Activated CD4-positive, alpha-beta T cell treated with anti-CD3 and anti-CD28 coated beads for 48 hours (primary cell): ENCODE measurements at places on chromosomes 12 and 14.

GRCh38 chr12:3990501-3991280, 117.5 kb upstream of the PARP11 start:
- DNase-seq = no peak

DNA sequence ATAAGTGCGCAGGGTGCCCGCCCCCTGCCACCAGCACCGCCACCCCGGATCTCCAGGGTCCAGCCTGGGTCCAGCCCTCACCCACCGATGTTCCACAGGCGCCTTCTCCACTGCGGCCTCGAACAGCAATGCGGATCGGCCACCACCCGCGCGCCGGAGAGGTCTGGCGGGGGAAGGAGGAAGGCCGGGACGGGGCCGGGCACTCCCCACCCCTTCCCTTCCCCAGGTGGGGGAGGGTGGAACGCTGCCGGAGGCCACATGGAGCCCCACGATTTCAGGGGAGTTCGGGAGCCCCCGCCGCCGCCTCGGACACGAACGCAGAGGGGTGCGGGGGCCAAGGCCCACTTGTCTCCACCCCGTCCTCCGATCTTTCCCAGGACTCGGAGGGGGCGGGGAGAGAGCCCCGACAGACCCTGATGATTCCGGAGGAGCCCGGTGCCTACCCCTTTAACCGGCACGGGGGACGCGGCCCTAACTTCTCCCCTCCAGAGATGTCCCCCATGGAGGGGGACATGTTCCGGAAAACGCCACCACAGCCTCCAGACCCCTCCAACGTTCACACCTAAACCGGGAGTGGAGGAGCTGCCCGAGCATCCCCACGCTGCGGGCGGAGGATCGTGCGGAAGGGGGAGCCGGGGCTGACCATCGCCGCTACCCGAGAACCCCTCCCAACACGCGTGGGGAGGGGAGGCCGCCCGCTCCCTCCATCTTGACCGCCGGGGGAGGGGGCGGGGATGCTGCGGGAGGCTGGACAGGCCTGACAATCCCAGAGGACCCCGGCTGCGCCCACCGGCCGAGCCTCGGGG, 1.1 kb downstream of the ATXN2 start:
- DNase-seq = peak; percentile 33

GRCh38 chr12:76533331-76533730, 26.2 kb downstream of the OSBPL8 start:
- DNase-seq = no peak

DNA sequence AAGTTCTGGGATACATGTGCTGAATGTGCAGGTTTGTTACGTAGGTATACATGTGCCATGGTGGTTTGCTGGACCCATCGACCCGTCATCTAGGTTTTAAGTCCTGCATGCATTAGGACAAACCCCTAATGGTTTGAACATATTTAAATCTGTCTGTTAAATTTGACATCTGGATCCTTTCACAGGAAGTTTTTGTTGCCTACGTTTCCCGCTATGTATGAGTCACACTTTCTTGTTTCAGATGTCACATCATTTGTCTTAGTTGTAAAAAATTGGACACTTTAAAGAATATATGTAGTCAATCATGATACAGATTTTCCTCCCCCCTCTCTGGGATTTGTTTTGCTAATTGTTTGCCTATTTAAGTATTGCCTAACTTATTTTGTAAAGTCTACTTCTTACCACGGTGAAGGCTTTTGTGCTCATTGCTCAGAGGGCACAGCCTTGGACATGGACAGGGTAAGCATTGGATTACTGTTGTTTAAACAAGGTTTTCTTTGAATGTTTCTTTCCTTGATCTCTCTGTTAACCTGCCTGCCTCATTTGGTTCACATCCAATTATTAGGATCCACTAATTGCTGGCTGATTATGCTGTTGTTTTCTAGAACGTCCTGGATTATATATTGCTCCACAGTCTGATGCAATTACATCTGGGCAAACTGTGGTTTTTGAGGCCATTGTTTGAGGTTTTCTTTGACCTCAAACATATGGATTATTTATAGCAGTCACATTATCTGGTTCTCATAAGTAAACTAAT, 1441.4 kb downstream of the AACS start:
- DNase-seq = no peak

- no peak for DNase-seq
Observed at GRCh38 chr12:109719123-109720022, 5.7 kb downstream of the FAM222A start.

DNA sequence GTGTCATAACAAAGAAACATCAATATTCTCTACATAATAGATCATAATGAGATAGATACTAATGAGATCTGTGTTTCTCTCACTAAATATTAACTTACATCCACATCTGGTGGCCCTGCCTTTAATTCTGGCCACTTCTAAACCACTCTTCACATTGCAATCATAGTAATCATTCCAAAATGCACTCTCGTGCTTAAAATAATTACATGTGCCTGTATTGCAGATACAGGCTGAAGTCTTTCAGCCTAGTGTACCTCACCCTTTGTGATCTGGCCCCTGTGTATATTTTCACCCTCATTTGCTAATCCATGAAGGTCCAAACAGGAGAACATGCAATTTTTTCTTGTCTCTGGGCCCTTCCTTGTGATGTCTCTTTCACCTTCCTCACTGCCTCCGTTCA, 108.0 kb downstream of the LIN7A start:
- no peak for DNase-seq

DNA sequence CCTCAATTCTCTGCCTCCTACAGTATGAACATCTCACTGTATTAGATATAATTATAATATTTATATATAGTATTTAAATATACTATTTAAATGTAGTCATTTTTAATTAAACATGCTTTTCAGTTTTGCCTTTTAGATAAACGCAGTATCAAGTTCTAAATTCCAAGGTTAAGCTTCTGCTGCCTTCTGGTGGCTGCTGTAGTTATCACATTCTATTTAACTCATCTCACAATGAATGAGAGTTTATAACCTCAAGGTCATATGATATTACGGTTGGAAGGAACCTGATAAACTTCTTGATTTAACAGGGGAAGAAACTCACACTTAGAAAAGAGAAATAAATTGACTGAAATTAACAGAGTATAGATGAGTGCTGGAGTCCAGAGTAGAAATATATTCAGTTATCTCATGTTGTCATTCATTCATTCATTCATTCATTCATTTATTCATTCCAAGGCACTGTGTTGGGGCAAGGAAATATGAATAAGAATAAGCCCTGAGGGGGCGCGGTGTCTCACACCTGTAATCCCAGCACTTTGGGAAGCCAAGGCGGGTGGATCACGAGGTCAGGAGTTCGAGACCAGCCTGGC, 31.9 kb downstream of the GUCY2C start:
- peak; percentile 29 for DNase-seq

- DNase-seq = no peak
Observed at GRCh38 chr12:49959685-49960473, 1.8 kb upstream of the AQP5 start.

DNA sequence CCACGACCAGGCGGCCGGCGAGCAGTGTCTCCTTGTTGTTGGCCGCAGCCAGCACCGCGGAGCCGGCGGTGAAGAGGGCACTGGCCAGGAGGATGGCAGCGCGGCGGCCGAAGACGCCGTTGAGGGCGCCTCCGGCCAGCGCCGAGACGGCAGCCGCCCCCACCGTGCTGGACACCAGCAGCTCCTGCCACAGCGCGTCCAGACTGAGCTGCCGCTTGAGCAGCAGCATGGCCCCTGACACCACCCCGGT, 691 bp downstream of the SLC2A13 start:
- DNase-seq = no peak

DNA sequence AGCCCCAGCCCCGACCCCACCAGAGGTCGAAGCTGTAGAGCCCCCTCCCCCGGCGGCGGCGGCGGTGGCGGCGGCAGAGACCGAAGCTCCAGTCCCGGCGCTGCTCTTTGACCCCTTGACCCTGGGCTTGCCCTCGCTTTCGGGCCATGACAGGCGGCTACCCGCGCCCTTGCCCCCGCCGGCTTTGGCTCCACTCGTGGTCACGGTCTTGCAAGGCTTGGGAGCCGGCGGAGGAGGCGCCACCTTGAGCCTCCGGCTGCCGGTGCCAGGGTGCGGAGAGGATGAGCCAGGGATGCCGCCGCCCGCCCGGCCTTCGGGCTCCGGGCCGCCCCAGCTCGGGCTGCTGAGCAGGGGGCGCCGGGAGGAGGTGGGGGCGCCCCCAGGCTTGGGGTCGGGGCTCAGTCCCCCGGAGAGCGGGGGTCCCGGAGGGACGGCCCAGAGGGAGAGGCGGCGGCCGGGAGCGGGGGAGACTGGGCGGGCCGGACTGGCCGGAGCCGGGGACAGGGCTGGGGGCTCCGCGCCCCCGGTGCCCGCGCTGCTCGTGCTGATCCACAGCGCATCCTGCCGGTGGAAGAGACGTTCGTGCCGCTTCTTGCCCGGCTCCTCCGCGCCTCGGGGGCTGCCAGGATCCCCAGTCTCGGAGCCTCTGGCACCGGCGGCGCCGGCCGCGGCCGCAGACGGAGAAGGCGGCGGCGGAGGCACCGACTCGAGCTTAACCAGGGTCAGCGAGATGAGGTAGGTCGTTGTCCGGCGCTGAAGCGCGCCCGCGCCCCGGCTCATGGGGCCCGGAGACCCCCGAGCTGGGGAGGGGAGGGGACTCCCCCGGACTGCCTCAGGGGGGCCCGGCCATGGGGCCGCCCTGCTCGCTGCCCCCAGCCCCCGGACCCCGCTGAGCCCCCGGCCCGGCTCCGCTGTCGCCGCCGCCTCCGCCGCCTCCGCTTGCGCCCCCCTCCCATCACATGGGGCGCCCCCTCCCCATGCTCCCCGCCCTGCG, 778 bp downstream of the AGAP2 start:
- no peak for DNase-seq

DNA sequence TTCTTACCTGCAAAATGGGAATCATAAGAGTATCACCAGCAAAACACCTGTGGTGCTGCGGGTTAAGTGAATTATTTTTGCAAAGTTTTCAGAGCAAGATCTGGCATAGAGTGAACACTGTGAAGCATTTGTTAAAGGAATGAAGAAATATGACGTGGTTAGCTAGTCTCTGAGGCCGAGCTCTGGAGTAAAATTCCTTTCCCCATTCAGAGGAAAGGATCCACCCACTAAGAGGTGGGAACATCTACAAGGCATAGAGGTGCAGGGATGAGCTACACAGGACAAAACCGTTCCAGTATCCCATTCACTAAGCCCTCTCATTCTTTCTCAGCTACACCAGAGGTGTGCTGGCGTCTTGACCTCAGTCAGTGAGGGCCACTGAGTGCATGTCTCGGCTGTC, 48.5 kb downstream of the JAG2 start:
- DNase-seq = no peak

GRCh38 chr12:116597886-116598285, 38.7 kb downstream of the MAP1LC3B2 start:
- DNase-seq = no peak

DNA sequence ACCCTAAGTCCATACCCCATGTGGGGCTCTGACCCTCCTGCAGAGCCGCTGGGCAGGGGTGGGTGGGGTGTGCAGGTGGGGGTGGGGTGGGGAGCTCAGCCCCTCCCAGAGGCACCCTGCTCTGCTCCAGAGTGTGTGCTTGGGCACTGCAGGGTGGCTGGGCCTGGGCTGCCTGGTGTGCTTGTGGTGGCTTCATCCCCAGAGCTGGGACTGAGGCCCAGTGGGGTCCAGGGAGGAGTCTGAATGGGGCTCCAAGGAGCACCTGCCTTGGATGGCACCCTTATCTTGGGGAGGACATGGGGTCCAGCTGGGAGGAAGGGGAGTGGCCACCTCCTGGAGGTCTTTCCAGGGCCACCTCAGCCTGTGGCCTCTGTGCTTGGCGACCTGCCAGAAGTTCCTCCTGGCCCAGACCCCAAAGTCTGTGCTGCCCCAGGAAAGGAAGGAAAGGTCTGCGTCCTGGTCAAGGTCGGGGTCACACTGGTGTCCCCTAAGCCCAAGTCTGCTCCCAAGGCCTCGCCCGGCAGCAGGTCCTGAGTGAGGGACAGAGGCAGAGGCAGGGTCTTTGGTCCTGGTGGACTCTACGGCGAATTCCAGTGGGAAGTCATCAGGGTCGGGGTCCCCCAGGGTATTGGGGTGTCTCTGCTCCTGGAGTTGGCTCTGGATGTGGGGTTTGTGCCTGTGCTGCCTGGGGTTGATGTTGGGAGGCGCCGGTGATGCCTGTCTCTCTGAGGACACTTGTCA, 373.4 kb downstream of the TMEM121 start:
- DNase-seq = no peak

DNA sequence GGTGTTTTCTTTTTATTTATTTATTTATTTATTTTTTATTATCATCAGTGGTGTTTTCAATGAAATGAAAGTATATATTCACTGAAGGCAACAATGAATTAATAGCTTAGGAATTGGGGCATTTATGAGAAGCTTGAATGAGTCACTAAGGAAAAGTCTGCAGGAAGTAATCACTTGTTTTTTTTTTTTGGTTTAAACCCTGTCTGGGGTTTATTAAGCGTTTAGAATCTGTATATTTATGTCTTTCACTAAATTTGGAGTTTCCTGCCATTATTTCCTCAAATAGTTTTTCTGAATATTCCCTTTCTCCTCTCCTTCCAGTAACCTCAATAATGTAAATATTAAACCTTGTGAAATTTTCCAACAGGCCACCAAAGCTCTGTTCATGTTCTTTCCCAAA, 85.5 kb downstream of the TESC start:
- DNase-seq = no peak

DNA sequence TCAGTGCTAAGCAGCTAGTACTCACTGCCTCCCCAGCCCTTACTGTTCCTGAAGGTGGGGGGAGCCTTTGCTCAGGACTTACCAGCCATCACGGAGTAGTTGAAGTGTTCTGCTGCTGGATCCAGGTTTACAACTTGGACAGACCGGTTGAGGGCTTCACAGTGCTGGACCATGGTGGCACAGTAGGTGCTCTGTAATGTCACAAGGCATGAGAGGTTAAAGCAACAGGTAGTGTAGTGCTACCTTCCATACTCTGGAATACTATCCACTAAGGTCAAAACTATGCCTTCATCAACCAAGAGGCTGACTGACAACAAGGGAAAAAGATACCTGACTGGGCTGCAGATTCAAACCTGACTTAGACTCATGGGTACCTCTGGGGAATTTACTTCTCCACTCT, 3.0 kb downstream of the GPN3 start:
- DNase-seq = no peak

- no peak for DNase-seq
Observed at GRCh38 chr14:20714593-20715250, 26.2 kb downstream of the ANG start.

DNA sequence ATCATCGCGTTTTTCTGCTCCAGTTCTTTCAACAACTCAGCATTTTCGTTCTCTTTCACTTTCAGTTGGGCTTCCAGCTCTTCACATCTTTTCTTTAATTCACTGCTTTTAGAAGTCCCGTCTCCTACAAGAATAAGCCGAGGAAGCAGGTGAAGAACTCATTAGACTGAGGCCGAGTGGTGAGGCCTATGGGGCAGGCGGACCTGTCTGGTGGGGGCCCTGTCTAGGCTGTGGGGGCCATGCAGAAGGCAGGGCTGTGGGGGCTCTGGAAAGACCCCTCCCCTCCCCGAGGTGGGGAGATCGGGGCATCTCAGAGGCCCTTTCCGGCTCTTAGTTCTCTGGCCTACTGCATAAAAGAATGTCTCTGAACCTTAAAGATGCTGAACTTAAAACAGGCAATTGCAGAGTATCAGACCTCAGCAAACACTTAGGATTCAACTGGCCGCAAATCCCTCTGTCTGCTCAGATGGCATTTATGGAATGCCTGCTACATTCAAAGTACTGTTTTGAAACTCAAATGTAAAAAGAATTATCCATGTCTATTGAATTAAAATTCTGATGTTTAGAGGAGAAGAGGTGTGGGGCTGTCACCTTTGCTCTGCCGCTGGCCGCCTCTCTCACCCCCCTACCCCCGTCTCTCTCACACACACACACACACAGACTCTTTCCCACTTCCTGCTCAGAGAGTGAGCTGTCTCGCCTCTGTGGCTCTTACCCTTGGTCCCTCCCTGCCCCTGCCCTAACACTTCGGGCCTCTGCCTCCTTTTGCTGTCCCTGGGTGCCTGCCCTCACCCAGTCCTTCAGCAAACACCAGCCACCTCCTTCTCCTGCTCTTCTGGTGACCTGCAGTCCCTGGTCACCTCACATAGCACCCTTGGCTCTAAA, 34.7 kb downstream of the CCDC92 start:
- DNase-seq = peak; percentile 54
